Astrocyte of the spinal cord (primary cell): ENCODE measurements at places on chromosomes 12 and 14.

DNA sequence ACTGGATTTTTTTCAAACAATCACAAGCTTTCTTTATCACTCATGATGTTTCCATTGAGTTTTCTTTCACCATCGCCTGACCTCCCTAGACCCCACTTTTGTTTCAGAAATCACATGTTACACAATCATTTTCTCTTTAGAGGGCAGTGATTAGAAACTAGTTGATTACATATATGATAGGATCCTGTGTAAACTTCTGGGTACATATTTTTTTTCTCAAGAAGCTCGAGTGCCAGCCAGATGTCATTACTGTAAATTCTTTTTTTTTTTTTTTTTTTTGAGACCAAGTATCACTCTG, 62.4 kb upstream of the PSMA6 start:
- no peak for DNase-seq

DNA sequence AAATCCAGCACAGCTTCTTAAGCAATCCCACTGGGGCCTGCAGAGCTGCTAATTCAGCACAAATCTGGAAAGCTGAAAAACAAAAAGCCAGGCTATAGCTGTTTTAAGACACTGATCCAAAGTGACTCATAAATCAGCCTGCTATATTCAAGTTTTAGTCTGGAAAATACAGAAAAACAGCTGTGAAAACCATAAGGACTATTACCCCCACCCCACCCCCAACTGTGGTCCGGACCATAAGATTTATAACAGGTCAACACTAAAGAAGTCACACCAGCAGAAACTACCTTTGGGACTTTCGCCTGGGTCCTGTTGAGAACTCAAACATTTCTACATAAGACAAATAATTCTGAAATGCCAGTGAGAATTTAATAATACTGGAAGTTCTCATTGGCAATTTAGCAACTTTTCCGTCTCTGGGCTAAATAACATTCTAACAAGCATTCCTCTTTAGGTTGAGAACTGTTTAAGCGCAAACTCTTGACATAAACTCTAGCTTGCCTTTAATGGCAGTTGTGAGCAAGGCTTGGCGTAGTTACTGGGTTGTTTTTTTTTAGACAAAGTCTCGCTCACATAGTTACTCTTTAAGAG, 3.3 kb downstream of the LRIG3 start:
- peak; percentile 78 for DNase-seq

GRCh38 chr12:65962921-65963861, 138.9 kb downstream of the HMGA2 start:
- peak; percentile 75 for DNase-seq

DNA sequence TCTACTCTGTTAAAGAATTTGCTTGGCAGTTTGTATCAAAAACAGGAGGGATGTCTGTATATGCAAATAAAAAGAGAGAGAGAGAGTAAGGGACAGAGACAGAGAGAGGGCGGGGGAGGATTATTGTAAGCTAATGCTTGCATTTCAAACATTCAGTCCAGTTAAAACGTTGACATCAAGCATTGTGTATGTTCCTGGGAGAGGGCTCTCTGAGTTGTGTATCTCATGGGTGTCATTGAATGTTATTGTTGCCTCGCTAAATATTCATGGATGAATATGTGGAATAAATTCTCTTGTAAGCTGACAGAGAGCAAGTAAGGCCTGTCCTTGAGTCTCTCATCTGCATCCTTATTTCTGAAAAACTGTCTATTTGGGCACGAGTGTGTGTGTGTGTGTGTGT, 78.8 kb upstream of the VRK1 start:
- DNase-seq: no peak

GRCh38 chr14:64510825-64511671, 6.5 kb downstream of the ZBTB1 start:
- peak; percentile 68 for DNase-seq

- DNase-seq: peak; percentile 37
Observed at GRCh38 chr14:80567905-80568536, 356.7 kb upstream of the DIO2 start.

DNA sequence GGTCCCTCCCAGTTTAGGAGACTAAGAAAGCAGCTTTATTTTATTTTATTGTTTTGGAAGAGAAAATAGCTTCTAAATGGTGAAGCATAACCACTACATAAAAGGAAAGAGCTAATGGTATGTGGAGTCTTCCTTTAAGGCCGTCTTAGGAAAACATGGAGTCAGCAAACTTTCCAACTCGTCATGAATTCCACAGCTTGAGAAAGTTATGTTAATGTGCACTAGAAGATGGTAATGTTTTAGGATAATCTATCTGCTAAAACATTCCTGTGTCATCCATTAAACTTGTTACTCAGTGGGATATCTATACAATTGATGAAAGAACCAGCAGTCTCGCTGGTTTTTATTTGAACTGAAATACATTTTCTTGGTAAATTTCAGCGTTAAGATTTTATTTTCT, 448.4 kb upstream of the SEL1L start:
- no peak for DNase-seq

- DNase-seq: no peak
Observed at GRCh38 chr14:33451211-33451610, 499.7 kb downstream of the EGLN3 start.

DNA sequence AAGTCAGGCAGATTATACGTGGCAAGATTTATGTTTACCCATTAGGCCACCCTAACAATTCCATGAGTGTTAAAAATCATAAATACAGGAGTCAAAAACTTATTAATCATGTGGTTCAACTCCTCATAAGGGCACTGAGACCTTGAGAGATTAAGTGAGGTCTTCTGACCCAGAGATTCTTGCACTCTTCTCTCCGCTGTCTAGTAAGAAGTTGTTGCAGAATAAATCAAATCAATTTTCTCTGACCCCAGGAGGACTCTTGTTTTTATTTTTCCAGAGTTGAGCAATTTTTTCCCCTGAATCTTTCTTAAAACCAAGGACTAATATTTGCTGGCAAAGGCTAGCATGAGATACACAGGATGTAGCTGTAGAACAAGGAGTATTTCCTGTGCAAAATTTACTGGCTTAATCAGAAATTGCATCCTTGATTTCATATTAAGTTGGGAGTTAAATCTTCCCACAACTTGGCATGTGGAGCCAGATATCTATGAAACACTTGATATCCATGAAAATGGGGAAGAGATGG, 90.9 kb upstream of the PTHLH start:
- no peak for DNase-seq

DNA sequence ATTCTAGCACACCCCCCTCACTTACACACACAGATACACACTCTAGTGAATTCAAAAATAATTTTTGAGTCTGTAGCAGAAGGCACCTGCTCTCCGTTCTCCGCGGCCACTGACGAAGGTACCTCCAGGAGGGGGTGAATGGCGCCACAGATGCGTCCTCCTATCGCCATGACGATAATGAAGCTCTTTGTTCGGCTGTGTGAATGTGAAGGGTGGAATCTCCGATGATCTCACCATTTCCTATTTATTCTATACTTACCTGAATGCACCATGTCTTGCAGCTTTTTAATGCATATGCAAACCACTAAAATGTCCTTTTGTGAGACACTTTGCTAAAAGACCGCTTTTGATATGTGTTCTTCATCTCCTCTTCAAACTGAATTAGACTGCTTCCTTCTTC, 162.7 kb downstream of the EGLN3 start:
- no peak for DNase-seq

GRCh38 chr14:55245657-55246268, 25.5 kb upstream of the FBXO34 start:
- peak; percentile 23 for DNase-seq

- peak; percentile 47 for DNase-seq
Observed at GRCh38 chr12:28374556-28374955, 184.3 kb downstream of the CCDC91 start.

DNA sequence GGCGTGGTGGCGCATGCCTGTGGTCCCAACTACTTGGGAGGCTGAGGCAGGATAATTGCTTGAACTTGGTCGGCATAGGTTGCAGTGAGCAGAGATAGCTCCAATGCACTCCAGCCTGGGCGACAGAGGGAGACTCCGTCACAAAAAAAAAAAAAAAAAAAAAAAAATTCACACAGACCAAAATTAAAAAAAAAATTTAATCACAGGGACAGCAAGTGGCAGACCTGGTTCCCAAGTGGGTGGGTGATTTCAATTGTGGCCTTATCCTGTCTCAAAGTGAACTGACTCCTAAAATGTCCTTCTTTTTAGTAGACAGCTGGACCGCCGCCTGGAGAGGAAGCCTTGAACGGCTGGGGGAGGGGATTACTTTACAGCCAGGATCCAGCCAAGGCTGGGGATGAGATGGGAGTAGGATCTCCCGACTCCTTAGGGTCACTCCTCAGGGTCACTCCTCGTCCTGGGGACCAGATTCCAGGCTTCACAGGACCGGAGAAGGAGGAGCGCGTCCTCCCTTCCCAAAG, 1.5 kb upstream of the KCNH3 start:
- DNase-seq: no peak

GRCh38 chr14:97277711-97278110, 480.5 kb downstream of the VRK1 start:
- DNase-seq: no peak
